RWPE1 (cell line): ENCODE measurements at places on chromosomes 1 and 21.

GRCh38 chr1:45258059-45258650 lies 51.8 kb upstream of the ZSWIM5 start:
- DNase-seq, result no peak

- no peak for DNase-seq
These were observed 618 bp downstream of the JAM2 start for GRCh38 chr21:25639551-25640201.

DNA sequence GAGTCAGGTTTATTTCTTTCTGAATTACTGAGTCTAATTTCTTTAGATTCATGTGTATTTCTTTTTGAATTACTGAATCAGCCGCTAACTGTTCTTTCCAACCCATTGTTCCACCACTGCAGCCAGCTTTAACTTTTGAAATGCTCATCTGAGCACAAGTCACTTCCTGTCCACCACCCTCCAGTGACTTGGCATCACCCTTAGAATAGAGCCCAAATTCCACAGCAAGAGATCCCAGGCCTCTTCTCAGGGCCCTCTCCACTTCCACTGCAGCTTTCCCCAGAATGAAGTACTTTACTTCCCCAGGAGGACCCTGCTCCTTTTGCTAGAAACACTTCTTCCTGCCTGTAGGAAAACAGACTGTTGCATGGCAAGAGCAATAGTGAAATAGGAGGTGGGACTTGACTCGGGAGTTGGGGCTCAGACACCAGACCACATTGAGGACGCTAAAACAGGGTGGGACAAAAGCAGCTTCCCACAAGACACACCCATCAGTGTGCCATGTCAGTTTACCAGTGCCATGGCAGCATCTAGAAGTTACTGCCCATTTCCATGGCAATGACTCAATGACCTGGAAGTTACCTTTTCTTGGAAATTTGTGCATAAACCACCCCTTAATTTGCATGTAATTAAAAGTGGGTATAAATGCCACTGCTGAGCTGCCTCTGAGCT lies 56.5 kb upstream of the ADAR start:
- DNase-seq, result no peak

GRCh38 chr1:64265141-64265540 lies 61.7 kb downstream of the UBE2U start:
- DNase-seq, result no peak

DNA sequence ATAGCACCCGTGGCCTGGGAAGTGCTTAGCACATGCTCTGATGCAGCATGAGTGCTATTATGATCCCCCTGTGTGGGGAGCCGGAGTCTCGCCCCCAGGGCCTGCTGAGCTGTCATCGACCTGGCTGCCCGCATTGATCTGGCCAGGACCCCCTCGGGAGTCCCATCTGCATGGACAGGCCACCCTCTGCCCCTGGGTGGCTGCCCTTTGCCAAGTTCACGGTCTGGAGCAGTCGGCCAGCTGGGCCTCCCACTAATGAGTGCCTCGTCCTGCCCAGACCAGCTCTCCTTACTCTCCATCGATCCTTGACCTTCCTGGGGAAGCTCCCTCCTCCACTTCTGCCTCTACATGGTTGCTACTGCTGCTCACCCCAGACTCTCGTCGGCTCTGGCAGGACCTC lies 121.8 kb upstream of the RUNX3 start:
- no peak for DNase-seq

- DNase-seq, result no peak
These were observed 69.6 kb downstream of the DYRK1A start for GRCh38 chr21:37436174-37436573.

GRCh38 chr1:6002714-6003501 lies 10.7 kb upstream of the NPHP4 start:
- DNase-seq, result no peak

DNA sequence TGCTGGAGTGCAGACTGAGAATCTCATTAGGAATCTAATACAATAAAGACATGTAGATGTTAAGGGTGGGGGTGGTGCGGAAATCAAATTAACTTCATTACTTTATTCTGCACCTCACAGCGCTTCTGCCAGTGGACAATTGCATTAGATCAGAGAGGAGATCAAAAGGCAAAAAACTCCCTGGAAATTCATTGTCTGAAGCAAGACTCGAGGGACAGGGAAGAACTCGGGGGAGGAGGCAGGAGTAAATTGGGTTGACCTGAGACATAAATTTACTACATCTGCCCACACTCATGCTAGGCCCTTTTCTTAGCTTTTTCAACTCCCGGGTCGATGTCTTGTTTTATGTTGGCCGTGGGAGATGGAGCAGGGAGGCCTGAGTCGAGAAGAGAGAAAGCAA lies 315.4 kb downstream of the SPATA17 start:
- no peak for DNase-seq

- DNase-seq, result peak; percentile 72
These were observed 55.8 kb downstream of the YARS1 start for GRCh38 chr1:32761253-32761877.

DNA sequence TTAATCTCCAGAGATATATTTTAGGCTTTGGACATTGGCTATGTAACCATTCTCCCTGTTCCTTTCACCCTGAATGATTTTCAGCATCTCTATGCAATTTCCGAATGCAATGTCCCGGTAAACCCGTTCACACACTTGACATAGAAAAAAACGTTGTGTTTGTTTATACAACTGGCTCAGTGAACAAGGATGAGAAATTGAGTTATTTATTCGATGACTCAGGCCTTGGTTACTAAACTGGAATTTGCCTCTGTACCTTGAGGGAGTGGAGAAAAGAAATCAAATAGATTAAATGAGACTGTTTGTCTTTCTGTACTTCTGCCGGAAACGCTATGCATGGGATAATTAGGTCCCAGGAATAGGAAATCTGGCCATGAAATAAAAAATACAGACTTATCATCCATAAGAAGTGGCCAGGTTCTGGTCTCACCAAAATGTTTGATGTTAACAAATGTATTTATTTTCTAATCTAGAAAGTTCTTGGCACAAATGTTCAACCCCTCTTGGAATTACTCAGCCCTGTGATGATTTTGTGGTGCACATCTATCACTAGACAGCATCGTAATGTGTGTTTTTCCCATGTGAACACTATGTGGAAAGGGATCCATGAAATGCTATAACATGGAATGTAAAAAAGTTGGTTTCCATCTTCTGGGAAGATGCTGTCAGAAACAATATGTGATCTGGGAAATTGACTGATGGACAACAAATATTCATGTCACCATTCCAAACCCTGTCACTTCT lies 253.9 kb downstream of the DUSP10 start:
- DNase-seq, result peak; percentile 69

DNA sequence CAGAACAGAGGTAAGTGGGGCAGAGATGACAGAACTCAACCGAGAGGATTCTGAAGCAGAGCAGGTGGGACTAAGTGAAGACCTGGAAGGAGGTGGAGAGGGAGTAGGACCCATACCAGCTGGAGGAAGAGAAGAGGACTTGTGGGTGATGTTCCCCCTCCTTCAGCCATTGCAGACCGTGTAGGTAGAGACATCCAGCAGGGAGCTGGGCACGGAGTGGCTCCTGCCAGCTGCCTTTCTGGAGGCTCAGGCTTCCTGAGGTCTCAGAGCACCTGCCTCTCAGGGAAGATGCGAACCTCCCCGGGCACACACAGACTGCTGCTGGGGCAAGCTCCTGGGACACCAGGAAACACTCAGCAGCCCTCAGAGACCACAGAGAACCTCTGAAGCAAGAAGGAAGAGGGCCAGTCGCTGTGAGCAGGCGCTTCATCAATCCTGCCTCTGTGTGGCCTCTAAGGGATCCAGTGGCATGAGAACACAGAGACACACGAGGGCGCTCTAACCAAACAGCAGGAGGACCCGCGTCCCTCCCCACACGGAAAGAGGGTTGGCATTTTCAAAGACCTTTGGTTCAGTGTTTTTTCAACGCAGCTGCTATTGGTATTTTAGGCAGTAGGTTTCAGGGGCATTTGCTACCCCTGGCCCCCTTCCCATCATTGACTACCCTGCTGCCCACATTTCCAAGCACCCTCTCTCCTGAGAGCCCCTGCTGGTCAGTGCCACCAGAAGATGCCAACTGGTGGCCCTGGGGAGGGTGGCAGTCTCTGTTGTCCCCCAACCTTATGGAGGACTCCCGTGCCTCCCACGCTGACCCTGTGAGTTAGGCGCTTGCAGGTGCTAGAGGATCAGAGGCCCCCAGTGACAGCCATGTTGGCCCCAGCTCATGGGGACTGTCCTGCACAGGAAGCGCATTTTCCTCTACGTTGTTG lies 89.6 kb upstream of the EDN2 start:
- DNase-seq, result peak; percentile 75

DNA sequence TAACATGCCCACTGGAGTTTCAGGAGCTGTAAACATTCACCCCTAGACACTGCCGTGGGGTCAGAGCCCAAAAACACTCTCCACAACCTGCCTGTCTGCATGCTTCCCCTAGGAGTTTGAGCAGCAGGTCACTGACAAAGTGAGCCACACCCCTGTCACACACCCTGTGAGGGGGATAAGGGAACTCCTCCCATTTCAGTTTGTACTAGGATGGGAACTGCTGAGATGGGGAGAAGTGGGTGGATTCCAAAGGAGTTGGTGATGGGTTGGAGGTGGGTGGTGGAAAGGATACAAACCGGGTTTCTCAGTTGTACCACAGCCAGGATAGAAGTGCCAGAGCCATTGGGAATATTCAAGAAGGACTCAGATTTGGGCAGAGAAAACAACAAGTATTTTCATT lies 140.2 kb downstream of the MIS18A start:
- no peak for DNase-seq

DNA sequence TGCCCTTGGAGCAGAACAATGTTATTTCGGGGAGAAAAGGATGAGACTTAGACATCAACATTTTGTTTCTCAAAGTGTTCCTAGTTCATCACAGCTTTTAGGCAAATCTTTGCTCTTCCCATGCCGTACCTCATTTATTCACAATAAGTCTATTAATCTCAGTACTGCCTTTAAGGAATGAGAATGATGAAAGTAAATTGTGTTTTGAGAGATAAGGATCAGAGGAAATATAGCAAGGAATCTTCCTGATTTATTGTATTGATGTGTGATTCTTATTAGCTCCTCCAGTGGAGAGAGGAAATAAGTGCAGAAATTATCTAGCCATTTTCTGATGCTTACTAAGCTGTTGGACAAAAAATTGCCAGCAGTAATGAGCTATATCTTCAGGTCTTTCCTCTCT lies 2.0 kb downstream of the POLR3C start:
- no peak for DNase-seq

DNA sequence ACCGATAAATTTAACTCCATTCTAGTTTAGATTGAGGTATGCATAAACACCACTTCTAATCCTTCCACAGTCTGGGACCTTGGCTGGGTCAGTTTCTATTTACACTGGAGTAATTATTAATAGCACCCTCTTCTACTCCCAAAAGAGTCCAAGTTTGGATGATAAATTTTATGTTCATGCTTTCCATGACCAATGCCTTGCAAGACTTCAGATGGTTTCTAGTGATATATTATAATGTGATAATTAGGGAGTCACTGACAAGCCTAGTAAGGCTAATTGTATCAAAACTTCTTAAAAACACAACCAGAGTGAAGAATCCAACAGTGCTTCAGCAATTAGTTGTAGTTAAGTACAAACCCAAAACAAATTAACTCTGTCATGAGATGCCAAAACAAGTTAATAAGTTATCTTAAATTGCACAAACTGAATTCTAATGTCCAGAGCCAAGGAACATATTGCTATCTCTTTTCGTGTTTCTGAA lies 489.6 kb downstream of the TTLL7 start:
- DNase-seq, result no peak

- DNase-seq, result no peak
These were observed 287.5 kb downstream of the HLX start for GRCh38 chr1:221166559-221167318.

DNA sequence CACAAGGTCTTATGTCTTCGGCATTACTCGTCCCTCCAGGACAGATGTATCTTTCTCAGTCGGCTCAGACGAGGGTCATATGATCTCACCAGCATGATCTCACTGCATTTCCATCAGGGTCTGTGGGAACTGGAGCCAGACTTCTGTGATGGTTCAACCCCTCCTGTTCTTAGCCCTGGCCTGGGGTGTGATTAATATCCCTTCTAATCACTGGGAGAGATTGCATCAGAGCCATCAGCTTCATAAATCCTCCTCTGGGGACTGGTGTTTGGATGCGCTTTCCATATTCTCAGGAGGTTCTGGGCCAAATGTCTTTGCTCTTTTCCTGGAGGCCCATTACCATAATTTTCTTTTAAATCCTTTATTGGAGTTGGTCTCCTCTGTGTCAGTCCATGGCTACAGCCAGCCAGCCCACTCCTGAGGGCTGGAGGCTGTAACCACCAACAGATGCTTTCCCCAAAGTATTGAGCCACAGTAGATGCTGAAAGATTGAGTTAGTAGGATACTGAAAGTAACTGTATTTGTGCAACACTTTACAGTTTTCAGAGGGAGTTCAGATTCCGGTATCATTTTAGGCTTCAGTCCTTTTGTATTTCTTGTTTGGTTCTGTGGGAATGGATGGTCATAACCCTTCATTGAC lies 20.0 kb downstream of the CACNA1E start:
- DNase-seq, result no peak

DNA sequence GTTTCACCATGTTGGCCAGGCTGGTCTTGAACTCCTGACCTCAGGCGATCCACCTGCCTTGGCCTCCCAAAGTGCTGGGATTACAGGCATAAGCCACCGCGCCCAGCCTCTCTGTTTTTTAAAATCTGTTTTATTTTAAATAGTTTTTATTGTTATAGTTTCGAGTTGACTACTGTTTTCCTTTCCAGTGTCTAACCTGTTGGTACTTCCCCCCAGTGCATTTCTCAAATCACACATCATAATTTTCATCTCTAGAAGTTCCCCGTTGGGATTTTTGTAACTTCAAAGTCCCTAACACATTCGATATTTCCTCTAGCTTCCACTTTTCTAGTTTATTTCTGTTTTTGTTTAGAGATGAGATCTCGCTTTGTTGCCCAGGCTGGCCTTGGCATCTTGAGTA lies 7.5 kb downstream of the HES4 start:
- DNase-seq, result no peak

GRCh38 chr21:42433946-42434551 lies 30.3 kb downstream of the UBASH3A start:
- DNase-seq, result peak; percentile 31

- DNase-seq, result no peak
These were observed 34.6 kb upstream of the ADAMTS5 start for GRCh38 chr21:27001526-27001925.

GRCh38 chr1:36211841-36212240 lies 12.4 kb upstream of the THRAP3 start:
- no peak for DNase-seq
